ENCODE measurements at places on chromosomes 1 and 21. TPM values are rescaled to one million over a fixed set of nuclear protein-coding genes. Genes with fewer than 3 reads are reported as not detected.

LYST gene
- 63.3 TPM for total RNA-seq

NKAIN1 gene
- total RNA-seq, result 2.0 TPM

DNA sequence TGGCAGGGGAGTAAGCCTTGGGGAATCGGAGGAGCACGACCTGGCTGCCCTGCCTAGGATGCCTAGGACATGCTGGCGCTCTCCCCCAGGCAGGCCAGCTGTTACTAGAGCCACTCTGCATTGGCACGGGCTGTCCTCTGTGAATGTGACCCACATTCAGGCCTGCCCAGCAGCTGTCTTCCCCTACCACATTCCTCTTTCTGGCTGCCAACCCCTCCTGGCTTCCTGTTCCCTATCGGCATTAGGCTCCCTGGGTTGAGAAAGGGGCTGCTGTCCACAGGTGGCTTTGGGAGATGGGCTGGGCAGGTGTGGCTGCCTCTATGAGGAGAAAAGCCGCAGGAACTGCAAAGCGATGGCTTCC is 2.3 kb upstream of the NFASC start:
- peak overlapping the region; percentile 85 for H3K27ac ChIP-seq
- peak; percentile 56 for DNase-seq
- H3K27me3 ChIP-seq, result no peaks in the 10 kb centered on the region
- no peaks in the 10 kb centered on the region for H3K4me1 ChIP-seq
- H3K4me3 ChIP-seq, result no peak overlapping the region

DNA sequence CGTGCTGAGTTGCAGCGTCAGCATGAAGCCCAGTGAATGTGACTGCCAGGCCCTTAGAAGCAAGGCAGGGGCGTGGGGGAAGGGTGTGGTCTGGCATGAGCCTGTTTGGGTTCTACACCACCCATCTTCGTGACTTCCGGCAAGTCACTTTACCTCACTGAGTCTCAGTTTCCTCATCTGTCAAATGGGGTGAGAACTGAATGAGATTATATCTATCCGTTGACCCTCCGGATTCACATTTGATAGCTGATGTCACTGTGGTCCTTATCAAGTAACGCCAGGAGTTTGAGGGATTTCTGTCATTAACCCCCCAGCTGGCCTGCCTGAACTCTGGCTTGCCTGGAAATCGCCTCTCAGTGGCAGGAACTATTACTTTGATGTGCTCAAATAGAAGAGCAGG is 15.6 kb downstream of the MRPL37 start:
- DNase-seq, result no peak
- H3K4me3 ChIP-seq, result no peak overlapping the region
- H3K36me3 ChIP-seq, result peaks cover 14% of the 10 kb centered on the region
- no peaks in the 10 kb centered on the region for H3K27me3 ChIP-seq
- H3K27ac ChIP-seq, result no peak overlapping the region

DNA sequence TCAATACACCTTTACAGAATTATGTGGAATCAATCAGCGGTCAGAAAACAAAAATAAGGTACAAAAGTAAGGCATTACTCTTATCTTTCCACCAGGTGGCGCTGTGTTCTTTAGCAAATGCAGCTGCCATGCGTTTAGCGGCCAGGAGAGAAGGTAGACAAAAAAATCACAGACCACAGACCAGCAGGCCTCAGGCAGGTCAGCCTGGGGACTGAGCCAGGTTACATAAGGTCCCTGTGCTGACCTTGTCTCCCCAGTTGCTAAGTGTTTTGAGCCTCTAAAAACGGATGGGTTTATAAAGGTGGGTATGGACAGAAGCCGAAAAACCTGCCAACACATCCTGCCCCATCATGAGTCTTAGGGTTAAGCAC is 2.8 kb downstream of the RGS16 start:
- DNase-seq, result peak; percentile 51
- no peak overlapping the region for H3K4me3 ChIP-seq
- no peaks in the 10 kb centered on the region for H3K27me3 ChIP-seq
- H3K27ac ChIP-seq, result peak overlapping the region; percentile 69
- H3K36me3 ChIP-seq, result no peaks in the 10 kb centered on the region

DNA sequence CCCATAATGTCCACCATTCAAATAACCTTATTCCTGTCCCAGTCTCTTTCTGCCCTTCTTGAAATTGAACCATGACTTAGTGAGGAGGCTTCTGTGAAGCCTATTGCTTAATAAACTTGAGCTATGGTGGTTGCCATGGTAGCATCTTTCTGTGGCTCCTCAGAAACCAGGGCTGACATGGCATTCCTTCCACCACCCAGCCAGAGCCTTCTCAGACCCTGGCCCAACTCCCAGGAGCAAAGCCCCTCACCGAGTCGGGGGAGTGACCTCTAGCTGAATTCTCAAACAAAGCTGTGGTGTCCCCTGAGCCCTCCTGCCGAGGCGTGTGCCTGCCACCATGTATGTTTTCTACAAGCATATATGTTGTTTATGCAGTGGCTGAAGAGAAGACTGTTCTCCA is 259.1 kb downstream of the CACNA1E start:
- H3K27ac ChIP-seq, result no peak overlapping the region
- H3K36me3 ChIP-seq, result no peaks in the 10 kb centered on the region
- H3K27me3 ChIP-seq, result no peaks in the 10 kb centered on the region

DNA sequence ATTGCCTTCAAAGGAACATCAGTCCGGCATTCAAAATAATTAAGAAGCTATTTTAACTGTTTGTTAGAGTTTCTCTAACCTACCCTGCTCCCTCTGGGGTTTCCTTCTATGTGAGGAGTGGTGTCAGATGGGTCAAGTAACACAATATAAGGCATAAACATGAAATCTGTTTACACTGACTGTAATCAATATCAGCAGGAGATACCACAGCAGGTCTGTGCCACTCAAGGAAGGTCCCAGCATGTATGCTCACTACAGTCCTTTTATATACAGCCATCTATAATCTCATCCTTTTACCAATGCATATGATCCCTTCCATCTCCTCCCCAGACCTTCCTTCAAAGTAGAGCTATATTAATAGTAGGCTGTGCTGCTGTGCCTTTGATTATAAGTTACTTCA is 25.4 kb downstream of the EEIG2 start:
- peak overlapping the region; percentile 4 for H3K27ac ChIP-seq
- DNase-seq, result no peak
- H3K27me3 ChIP-seq, result no peaks in the 10 kb centered on the region
- no peak overlapping the region for H3K4me3 ChIP-seq

DNA sequence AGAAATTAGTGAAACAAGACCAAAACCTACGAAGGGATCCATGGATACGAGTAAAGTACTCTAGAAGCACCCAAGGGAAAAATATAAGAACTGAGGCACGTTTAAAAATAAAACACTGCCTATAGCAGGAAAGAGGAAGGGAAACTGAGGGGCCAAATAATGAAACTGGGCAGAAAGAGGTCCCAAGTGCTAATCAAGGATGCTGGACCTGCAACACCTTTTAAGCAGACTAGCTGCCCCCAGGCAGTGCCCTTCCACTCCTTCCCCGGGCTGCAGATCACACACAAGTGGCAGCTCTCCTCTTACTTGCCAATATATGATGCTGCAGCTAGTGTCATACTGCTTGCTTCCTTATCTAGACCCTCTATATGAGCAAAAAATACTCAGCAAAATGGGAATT is 7.6 kb upstream of the OTUD7B start:
- no peak for DNase-seq
- H3K27me3 ChIP-seq, result no peaks in the 10 kb centered on the region
- H3K27ac ChIP-seq, result no peak overlapping the region
- no peaks in the 10 kb centered on the region for H3K4me1 ChIP-seq

GRCh38 chr1:62233926-62234450 is 39.3 kb downstream of the L1TD1 start:
- no peaks in the 10 kb centered on the region for H3K4me1 ChIP-seq
- H3K36me3 ChIP-seq, result no peaks in the 10 kb centered on the region
- H3K27me3 ChIP-seq, result no peaks in the 10 kb centered on the region
- no peak for DNase-seq
- no peak overlapping the region for H3K4me3 ChIP-seq

- H3K4me3 ChIP-seq, result no peak overlapping the region
- DNase-seq, result no peak
- H3K36me3 ChIP-seq, result no peaks in the 10 kb centered on the region
- no peaks in the 10 kb centered on the region for H3K27me3 ChIP-seq
Observed at GRCh38 chr1:21707891-21708290, 38.7 kb upstream of the RAP1GAP start.

GRCh38 chr1:206081856-206082255 is 28.9 kb downstream of the RHEX start:
- DNase-seq, result no peak
- no peak overlapping the region for H3K27ac ChIP-seq
- H3K36me3 ChIP-seq, result no peaks in the 10 kb centered on the region
- no peaks in the 10 kb centered on the region for H3K27me3 ChIP-seq
- H3K4me1 ChIP-seq, result no peaks in the 10 kb centered on the region

GRCh38 chr1:171219346-171220080 is 28.8 kb upstream of the FMO1 start:
- DNase-seq, result peak; percentile 58
- no peak overlapping the region for H3K4me3 ChIP-seq
- peak overlapping the region; percentile 91 for H3K27ac ChIP-seq
- H3K36me3 ChIP-seq, result no peaks in the 10 kb centered on the region

GRCh38 chr1:229693129-229693900 is 67.3 kb downstream of the URB2 start:
- peak overlapping the region; percentile 48 for H3K27ac ChIP-seq
- no peak overlapping the region for H3K4me3 ChIP-seq
- no peaks in the 10 kb centered on the region for H3K36me3 ChIP-seq
- no peaks in the 10 kb centered on the region for H3K4me1 ChIP-seq
- no peak for DNase-seq
- H3K27me3 ChIP-seq, result no peaks in the 10 kb centered on the region

- no peak overlapping the region for H3K27ac ChIP-seq
- no peaks in the 10 kb centered on the region for H3K36me3 ChIP-seq
- H3K4me1 ChIP-seq, result no peaks in the 10 kb centered on the region
- DNase-seq, result no peak
Observed at GRCh38 chr1:18496497-18497235, 15.9 kb downstream of the KLHDC7A start.

Measured in breast epithelium (tissue), 4 donors.